ENCODE measurements at places on chromosomes 3 and 15.

DNA sequence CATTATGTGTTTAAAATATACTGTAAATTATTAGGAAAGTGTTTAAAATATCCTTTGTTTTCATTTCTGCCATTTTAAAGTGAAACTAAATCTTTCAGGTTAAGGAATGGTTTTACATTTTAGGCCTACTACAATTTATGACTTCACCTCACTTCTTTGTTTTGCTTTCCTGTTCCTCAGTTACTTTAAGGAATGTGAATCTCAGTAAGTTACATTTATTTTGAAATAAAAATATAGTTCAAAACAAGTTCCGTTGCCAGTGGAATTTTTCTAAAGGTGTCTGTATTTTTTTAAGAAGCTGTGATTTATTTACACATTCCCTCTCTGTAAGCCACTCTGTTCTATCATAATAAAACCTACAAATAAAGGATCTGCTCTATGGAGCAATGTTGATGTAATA is 630.9 kb upstream of the AGTR1 start:
- no peak for DNase-seq

- peak; percentile 52 for DNase-seq
Measured at GRCh38 chr3:4981665-4982494, 2.6 kb downstream of the BHLHE40 start.

DNA sequence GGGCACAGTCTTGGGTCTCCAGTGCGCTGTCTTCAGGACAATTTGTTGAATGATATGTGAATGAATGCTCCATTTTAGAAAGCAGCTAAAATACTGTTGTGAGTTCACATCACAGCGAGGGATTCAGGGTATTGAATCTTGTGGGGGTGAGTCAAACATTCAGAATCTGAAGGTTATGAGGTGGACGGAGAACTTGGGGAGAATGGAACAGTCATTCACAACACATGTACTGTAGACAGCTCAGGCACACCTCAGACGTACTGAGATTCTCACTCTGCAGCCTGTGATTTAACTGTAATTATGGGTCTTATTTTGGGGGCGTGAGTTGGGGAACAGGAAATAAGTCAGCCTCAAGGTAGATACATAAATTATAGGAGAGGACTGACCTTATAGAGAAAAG is 13.9 kb downstream of the CRYBG3 start:
- no peak for DNase-seq

DNA sequence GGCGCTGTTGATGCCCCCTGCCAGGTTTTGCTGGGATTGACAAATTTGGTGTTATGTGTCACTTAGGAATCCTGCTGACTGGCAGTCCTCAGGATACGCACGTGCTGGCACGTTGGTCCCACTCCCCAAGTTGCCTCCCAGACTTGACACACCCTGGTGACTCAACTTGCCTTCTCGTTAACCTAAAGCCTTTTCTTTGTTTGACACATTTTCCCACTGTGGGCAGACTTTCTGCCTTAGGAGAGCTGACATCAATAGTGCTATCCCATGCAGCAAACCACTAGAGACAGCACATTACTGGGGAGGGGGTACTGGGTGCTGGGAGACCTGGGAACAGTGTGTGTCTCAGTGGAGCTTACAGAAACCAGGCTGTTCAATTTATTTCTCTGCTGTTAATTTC is 104.3 kb downstream of the OXNAD1 start:
- DNase-seq = no peak

GRCh38 chr15:52317022-52317421 is 21.4 kb upstream of the MYO5C start:
- DNase-seq = no peak

DNA sequence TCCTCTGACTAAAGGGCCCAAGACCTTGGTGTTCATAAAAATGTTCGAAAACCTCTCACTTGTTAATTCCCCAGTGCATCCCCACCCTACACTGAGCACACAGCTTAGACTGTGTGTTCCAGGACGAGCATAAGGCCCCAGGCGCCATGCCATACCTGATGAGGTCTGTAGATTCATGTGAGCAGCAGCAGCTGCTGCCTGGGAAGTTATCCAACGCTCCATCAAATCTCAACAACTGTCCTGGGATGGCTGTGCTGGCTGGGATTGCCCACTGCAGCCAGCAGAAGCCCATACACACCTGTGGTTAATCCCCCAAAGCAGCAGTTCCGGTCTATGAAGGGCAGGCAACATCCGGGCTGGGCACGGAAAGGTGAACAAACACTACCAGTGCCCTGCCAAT is 391.2 kb downstream of the IL20RB start:
- peak; percentile 22 for DNase-seq

GRCh38 chr3:158747417-158747816 is 15.2 kb upstream of the RARRES1 start:
- no peak for DNase-seq

- DNase-seq = no peak
Measured at GRCh38 chr3:55725681-55726500, 238.8 kb upstream of the WNT5A start.

DNA sequence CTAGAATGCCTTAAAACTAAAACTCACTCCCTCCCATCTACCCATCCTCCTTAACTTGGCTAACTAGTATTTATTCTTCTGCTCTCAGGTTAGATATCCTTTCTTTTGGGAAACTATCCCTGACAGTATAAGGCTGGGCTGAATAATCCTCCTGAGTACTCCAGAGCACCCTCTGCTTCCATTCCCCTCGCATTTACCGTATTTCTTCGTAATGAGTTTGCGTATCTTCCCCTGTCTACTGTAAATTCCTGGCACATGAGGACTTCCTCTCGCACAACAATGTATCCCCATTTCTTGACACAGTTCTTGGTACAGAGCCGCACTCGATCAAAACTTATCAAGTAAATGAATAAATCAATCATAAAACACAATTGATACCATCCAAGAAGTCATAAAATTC is 82.9 kb upstream of the AKAP13 start:
- no peak for DNase-seq

DNA sequence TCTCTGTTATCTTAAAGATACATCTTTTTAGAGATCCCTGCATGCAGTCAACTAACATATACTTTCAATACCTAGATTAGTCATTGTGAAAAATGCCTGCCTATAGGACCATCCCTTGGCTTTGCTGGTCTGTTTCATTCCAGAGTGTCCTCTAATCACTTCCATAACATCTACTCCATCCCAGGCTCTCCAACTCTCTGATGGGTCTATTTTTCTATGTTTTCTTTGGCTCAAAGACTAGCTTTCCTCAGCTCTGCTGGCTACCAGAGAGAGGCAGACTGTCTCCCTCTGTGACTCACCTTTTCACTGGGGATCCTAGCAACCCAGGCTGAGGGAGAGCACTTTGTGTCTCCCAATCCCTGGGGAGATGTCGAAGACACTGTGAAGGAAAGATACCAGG is 547.7 kb upstream of the MCTP2 start:
- DNase-seq = no peak

- peak; percentile 66 for DNase-seq
Measured at GRCh38 chr3:127158614-127159229, 34.2 kb upstream of the PRR23E start.

DNA sequence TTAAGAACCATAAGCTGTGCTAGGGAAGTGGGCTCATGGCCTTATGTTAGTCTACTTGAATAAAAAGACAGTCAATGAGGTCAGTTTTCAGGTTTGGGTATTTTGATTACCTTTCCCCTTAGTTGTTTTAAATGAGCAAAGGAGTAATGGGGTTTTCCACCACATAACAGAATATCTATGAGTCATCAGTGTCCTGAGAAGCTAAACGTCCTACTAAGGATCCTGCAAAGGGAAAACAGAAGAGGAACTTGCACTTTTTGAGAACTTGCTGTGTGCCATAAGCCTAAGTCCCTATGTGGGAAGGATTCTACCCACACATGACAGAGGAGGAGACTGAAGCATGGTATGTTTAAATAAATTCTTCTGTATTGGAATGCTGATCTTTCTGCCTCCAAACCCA is 292.8 kb upstream of the TMC3 start:
- DNase-seq = no peak

- DNase-seq = no peak
Measured at GRCh38 chr3:37224879-37225278, 50.5 kb upstream of the LRRFIP2 start.

GRCh38 chr15:72796515-72797337 is 13.2 kb upstream of the ADPGK start:
- peak; percentile 77 for DNase-seq

GRCh38 chr3:34260271-34261000 is 462.0 kb downstream of the PDCD6IP start:
- peak; percentile 77 for DNase-seq

DNA sequence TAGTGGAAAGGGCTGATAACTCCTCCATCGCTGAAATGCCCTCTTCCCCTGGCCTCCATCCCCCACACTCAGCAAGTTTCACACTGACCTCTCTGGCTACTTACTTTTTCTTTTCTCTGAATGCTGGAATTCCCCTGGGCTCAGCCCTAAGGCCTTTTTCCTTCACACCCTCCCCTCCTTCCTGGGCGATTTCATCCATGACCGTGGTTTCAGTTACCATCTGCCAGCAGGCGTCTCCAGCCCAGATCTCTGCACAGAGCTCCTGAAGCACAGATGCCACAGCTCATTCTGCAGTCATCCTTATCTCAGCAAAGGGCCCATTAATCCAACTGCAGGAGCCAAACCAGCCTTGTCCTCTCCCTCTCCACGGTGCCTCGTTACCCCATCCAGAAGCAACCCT is 114.0 kb downstream of the RFTN1 start:
- DNase-seq = peak; percentile 44

GRCh38 chr3:102715030-102715697 is 280.3 kb downstream of the ZPLD1 start:
- no peak for DNase-seq

GRCh38 chr15:25770031-25770430 is 93.1 kb downstream of the ATP10A start:
- no peak for DNase-seq

DNA sequence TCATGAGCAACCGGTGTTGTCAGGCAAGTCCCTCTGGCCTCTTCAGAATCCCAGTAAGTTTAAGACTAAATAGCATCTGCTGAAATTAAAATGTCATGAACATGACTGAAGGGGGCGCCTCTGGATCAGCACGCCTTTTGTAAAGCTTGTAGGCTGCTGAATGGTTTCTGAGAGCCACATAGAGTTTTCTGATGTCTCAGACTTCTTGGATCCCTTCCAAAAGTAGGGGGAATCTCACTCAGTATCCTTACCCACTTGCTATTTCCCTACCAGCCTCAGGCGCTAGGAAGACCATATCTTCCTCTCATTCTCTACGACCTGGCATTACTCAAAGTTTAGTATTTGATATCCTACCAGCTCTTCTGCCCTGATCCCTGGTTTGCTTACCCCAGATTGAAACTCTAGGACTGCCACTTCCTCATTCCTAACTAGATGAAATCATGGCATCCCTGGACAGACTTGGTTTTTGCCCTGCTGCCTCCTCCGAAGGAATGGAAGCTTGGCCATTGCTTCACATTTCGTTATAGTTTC is 62.7 kb upstream of the CD47 start:
- peak; percentile 18 for DNase-seq

Data from muscle of leg (tissue), 16 donors.